KG1 (cell line): ENCODE measurements at places on chromosomes 3 and 15.

- DNase-seq, result no peak
Observed at GRCh38 chr3:179970746-179971145, 66.0 kb downstream of the PEX5L start.

GRCh38 chr3:67405193-67405592 lies 249.2 kb downstream of the SUCLG2 start:
- DNase-seq, result no peak

DNA sequence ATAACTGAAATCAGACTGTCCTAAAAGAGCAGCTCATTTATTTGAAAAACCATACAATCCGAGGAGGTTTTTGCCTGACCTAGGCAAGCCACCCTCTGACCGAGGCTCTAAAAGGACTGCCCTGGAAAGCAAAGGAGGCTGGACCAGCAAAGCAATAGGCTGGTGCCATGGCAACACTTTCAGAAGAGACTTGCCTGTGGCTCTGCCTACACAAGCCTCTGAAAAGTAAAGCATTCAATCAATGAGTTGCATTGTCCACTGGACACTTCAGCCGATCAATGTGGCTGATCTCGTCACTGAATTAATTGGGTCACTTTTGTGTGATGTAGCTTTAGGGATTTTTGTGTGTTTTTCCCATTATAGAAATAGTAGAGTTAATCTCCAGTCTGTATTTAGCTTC lies 99.1 kb upstream of the SEMA6D start:
- DNase-seq, result no peak

GRCh38 chr15:69697916-69698315 lies 245.3 kb downstream of the RPLP1 start:
- DNase-seq, result no peak

- no peak for DNase-seq
Observed at GRCh38 chr3:107969994-107970819, 120.6 kb downstream of the CD47 start.

- no peak for DNase-seq
Observed at GRCh38 chr3:44415421-44415820, 62.0 kb downstream of the ZNF445 start.

DNA sequence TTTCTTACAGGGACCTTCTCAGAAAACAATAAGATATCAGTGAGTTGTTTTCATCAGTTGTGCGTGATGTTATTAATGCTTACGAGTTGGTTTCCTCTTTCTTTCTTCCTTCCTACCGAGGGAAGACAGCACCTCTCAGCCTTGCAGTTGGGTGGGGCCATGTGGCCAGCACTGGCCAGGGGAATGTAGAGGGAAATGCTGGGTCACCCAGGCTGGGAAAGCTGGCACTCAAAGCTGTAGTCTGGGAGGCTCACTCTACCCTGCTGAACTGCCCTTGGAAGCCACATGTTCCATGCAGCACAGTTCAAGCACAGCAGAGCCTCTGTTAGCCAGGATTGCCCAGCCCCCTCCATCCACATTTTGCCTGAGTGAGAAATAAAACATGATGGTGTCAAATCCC lies 10.1 kb upstream of the CHCHD6 start:
- DNase-seq, result no peak

- DNase-seq, result no peak
Observed at GRCh38 chr3:10703875-10704274, 112.2 kb upstream of the SLC6A11 start.

DNA sequence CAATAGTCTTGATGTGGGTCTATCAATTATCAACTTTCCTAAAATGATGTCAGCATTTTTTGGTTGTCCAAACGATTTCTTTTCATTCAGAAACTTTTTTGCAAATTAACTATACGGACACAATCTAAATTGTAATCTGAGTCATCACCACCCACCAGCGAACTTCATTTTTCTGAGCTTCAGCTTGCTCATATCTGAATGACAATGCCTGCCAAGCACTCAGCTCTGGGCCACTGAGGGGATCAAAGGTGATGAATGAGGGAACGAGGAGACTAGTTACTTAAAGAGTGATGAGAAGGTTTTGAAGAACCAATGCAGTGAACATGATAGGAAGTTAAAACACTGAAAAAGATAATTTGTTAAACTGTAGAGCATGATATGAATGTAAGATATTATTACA lies 14.9 kb upstream of the TBC1D23 start:
- DNase-seq, result no peak
